ENCODE measurements at places on chromosomes 16 and 17.
A peak's percentile ranks its signal among the peaks of the same experiment; 100 is the strongest.

- DNase-seq: no peak
These were observed 26.9 kb downstream of the IL4R start for GRCh38 chr16:27340654-27341053.

- DNase-seq: no peak
These were observed 291.3 kb downstream of the CDH13 start for GRCh38 chr16:82917886-82918595.

DNA sequence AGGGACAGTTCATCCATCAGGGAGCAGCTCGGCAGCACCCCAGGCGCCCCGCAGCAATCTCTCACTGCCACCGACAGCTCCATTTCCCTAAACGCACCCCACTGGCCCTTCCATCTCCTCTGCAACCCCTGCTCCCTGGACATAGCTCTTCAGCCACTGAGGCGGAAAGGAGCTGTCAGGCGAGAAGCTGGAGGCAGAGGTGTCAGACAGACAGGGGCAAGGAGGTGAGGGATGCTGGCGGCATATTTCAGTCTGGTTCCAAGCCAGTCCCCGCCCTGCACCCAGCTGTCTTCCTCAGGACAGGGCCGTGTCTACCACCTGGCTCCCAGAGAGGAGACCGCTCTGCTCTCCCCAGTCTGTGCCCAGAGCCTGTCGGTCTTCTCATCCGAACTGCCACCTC is 9.7 kb downstream of the ACLY start:
- no peak for DNase-seq

DNA sequence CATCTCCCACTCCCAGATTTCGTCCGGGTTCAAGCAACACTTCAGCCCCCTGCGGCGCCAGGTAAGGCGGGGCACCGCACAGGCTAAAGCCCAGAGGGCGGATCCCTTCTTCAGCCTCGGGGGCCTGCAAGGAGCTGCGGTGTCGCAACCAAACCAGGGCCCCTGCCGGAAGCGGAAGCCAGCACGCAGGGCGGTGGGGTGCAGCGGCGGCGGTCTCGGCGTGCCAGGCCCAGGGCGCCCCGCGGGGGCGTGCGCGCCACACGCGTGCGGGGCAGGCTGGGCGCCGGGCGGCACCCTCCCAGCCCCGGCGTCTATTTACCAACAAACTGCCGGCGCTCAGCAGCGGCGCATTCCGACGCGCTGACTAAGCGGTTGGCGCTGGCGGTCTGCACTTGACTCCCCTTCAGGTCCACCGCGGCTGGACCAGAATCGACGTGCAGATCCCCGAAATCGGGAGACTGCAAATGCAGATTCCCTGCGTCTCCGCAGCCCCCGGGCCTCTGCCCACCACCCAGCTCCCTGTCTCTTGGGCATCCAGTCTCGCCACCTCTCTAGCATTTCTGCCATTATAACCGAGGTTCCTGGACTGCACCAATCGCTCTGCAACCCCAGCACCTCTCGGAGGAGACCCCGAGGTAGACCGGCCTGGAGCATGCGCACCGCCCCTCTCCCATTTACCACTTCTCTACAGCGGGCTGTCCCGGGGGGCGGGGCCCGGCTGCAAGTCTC is 421 bp upstream of the DLX4 start:
- peak; percentile 59 for DNase-seq

DNA sequence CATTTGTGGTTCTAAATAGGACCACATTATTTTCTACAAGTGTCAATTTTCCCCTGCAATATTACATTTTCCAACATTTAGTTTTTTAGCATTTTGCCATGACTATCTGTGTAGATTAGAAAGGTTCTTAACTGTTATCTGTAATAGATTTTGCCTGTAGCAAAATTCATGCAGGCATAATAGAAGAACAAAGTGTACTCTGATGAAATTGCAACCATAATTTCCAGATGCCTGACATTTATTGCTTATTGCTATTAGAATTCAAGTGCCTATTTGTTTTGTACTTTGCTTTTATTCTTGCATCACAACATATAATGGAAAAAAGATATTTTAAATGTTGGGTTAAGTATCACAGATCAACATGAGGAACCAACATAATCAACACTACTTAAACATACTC is 337.7 kb downstream of the TOX3 start:
- DNase-seq: no peak

GRCh38 chr16:49605536-49606254 is 232.1 kb downstream of the C16orf78 start:
- no peak for DNase-seq

GRCh38 chr16:51445250-51445649 is 294.2 kb upstream of the SALL1 start:
- DNase-seq: no peak
